ENCODE measurements at places on chromosomes 4 and X.

GRCh38 chrX:10892621-10893225 is 218.4 kb upstream of the HCCS start:
- DNase-seq, result no peak

DNA sequence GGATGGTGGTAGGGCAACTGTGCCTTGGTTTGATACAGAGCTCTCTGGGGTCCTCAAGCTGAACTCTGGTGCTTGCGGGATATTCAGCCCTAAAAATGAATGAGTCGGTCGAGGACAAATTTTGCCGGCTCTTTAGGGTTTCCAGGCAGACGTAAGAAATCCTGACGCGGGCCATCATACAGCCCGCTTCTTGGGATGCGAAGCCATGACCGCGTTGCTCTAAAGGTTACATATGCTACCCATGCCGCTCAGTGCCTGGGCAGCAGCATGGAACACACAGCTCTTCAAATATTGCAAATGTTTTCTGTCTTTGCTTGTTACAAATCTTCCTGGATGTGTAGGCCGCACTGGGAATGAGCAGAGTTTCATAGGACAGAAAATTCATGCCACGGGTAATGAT is 55.6 kb downstream of the NBDY start:
- no peak for DNase-seq

DNA sequence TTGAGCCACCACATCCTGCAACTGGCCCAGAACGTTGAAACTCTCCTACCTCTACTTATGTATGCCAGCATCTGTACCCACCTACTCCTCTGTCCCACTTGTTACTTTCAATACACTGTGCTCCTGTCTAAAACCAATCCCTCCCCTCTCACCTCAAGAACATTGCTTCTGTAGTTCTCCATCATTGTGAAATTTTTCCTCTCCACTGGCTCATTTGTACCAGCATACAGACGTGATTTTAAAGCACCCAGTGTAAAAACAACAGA is 25.5 kb upstream of the USO1 start:
- no peak for DNase-seq

- no peak for DNase-seq
These were observed 92.9 kb upstream of the GPRIN3 start for GRCh38 chr4:89400287-89401035.

DNA sequence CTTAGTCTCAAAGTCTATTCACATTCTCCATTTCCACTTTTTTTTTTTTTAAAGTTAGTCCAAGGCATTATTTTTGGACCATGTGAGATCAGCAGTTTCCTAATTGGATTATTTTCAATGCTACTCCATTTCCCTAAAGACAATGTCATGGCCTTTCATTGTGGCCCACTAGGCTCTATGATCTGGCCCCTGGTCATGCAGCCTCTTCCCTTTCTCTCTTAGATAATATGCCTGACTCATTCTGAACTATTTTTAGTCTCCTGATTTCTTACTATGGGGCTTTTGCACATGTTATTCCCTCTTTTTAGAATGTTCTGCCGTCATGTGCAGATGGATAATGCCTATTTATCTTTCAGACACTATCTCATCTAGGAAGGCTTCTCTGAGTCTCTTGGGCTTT is 157.3 kb downstream of the TMA16 start:
- no peak for DNase-seq

- DNase-seq, result no peak
These were observed 6.6 kb downstream of the OCIAD2 start for GRCh38 chr4:48899950-48900349.

GRCh38 chrX:13397878-13398818 is 78.3 kb upstream of the ATXN3L start:
- no peak for DNase-seq

DNA sequence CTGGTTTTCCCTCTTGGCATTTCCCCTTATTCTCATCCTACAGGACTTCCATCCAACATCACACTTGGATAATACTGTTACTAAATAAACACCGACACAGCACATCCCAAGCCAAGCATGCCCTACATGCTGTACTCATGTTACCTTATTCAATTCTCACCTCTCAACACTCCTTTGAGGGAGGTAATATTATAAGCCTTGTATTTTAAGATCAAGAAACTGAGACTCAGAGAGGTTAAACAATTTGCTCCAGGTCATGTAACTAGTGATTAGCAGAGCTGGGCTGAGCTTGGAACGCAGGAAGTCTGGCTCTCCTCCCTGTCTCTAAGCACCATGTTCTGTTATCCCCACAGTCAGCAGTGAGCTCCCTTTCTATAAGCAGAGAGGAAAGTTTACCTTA is 333.6 kb upstream of the IGFBP7 start:
- DNase-seq, result no peak

DNA sequence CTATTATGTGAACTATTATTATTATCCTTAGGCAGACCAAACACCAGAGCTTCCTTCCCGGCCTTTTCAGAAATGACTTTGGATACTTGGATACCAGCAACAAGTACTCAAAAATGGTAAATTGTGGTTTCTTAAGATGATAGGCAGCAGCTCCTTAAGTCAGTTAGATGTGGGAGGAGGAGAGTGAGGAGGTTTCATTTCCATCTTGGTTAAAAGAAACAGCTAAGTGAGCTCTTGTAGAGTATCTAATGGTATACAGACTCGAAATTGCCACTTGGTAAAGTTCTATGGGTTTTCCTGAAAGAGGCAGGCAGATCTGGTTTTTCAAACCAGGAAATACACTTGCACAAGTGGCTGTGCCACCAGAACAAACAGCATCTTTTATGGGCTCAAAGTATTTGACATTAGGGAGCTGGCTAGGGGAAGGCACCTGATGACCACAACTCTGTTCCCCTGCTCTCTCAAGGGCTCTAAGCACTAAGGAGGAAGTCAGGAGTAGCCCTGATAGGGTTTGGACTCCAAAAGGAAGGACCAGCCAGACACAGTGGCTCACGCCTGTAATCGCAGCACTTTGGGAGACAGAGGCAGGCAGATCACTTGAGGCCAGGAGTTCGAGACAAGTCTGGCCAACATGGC is 130.9 kb downstream of the TMEM164 start:
- DNase-seq, result no peak

DNA sequence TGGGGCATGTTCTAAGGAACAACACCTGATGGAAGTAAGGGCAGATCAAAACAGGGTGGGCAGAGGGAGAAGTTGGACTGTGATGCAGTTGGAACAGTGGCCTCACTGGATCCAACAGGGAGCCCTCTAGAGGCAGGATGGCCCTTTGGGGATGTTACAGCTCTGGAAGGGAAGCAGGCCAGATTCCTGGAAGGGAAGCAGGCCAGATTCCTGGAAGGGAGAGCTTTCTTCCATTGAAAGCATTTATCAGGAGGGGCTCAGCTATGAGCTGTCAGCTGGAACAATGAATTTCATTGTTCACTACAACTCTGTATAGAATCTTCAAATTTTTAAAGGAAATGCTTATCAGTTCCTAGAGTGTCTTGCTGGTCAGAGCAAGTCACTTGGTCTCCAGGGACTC is 17.7 kb downstream of the IL15 start:
- DNase-seq, result no peak

- no peak for DNase-seq
These were observed 25.0 kb upstream of the BBS12 start for GRCh38 chr4:122707497-122707896.

DNA sequence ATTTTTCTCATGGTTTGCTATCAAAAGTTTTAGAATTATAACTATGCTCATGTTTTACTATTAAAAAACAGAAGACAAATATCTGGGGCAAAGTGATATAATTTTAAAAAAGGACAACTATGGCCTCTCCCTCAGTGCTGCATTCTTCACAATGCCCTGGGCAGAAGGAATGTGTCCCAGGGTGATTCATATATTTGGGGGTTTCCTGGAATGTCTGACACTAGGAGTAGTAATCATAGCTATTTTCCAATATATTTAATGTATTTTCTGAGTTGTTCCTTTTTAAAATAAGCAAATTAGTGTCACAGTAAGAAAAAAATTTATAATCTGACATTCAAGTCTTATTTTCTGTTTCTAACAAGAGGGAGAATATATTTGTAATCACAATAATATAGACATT is 281.7 kb downstream of the UNC5C start:
- DNase-seq, result no peak

DNA sequence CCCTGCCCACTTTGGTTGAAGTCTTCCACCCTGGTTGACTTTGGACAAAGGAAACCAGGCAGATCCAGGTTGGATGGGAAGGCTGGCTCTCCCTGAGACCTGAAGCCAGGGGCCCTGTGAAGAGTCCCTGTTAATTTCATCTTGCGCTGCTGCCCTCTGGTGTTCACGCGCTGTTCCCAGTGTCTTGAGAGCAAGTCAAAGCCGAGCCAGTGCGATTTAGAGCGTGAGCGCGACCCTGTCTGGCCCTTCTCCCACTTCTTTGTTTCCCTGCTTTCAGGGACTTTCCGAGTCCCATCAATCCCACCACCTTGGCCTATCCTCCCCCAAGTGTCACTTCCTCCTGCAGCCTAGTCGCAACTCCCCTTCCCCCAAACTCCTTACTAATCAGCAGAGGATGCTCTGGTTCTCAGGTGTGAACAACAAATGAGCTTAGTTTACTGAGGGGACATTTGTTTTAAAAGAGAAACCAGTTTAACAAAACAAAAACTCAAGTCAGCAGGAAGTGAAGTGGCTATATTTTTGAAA is 25.8 kb upstream of the CHRNA9 start:
- DNase-seq, result peak; percentile 86

DNA sequence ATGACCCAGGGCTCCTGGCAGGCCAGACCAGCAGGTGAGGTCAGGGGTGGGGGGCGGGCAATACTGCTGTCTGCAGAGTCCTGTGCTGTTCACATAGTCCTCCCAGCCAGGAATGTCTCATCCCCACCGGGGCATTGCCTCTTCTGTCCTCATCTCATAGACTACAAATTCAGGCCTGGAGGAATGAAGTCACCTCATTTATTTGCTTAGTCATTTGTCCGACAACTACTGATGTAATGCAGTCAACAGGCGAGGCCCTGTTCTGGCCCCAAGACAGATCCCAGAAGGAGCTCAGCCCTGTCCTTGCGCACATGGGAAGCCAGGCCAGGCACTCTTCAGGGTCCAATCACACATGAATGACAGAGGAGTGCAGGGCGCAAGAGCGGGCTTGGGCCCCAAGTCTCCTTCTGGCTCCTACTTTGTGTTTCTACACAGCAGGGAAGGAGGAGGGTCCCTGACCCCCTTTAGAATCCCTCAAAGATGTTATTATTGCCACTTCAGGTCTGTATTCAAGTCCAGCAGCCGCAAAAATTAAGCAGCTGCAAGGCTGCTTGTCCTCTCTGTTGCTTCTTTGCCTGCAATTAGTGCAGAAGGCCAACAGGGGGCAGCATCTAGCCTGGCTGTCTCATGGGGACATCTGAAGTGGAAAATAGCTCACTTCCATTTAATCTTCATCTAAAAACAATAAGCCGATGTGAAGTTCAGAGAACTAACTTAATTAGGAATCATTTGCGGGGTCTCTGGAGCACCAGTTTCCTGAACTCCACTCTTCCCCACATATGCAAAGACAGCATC is 15.2 kb upstream of the HMX1 start:
- no peak for DNase-seq

DNA sequence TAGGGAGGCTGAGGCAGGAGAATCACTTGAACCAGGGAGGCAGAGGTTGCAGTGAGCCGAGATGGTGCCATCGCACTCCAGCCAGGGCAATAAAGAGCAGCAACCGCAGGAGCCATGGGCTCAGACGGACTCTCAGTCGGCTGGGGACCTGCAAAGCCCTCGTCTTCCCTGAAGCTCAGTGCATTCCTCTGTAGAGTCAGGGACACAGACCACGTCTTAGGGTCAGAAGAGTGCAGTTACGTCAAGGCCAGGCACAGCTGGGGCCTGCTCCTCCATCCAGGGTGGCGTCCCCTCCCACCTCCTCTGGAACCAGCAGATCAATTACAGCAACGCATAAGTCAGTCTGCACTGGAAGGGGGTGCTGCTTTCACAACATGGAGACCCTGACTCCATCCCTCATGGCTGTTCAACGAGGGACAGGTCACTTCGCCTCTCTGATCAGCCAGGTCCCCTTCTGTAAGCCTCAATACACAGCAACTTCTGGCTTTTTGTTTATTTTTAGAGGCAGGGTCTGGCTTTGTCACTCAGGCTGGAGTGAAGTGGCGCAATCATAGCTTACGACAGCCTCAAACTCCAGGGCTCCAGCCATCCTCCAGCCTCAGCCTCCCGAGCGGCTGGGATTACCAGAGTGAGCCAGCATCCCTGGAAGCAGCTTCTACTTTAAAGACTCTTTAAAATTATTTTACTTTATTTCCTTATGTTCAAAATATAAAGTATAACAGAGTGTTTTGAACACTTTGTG is 76.4 kb downstream of the ZFYVE28 start:
- DNase-seq, result no peak

GRCh38 chr4:48071191-48071590 is 54.6 kb downstream of the NIPAL1 start:
- no peak for DNase-seq

GRCh38 chr4:42710761-42711160 is 53.9 kb upstream of the ATP8A1 start:
- no peak for DNase-seq

DNA sequence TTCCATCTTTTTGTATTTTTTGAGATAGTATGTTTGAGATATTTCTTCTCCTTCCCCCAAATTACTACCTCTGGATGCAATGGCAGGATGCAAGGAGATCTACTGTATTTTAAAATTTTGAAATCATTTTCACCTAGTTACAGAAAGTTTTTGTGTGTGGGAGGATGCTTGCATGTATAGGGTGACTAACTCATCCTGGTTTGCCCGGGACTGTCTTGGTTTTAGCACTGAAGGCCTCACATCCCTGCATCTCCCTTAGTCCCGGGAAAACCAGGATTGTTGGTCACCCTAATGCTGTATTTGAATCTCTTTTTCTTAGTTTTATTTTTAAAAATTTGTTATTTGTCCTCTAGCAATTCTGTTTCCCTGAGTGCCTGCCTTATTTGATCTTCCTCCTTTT is 12.1 kb downstream of the SUPT20HL2 start:
- no peak for DNase-seq

DNA sequence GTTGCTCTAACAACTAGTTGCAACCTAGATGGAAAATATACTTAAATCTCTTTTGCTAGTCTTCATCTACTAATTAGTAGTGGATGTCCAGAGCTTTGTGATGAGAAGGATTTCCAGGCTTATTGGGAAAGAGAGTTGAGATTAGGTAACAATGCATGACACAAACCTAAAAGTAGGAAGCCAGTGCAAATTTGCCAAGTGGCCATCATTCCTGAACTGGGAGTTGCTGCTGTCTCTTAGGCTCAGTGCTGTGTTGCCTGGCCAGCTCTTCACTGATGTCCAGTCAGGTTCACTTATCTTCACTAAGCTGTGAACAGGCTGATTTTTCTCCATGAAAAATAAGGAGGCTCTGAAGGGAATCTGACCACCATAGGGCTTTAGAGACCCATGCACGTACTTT is 105.6 kb upstream of the AMOT start:
- DNase-seq, result no peak

DNA sequence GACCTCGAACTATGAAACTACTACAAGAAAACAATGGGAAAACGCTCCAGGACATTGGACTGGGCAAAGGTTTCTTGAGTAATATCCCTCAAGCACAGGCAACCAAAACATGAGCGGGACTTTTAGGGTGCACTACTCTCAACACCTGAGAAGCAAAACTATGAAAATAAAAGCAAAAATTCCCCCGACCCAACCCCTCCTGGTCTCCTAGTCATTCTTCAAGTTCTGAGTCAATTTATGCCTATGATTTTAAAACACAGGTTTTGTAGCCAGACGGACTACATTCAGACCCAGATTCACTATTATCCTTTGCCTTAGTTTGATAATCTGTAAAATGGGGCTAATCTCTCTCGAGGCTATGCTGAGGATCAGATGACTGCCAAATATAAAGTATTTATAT is 97.0 kb downstream of the SOWAHB start:
- DNase-seq, result no peak

- peak; percentile 5 for DNase-seq
These were observed 30.5 kb upstream of the PRKX start for GRCh38 chrX:3743801-3744439.

GRCh38 chrX:148135738-148136137 is 154.6 kb downstream of the FMR1NB start:
- no peak for DNase-seq
